Karpas-422 (cell line): ENCODE measurements at places on chromosomes 7 and 10. TPM values are rescaled to one million over a fixed set of nuclear protein-coding genes. Genes with fewer than 3 reads are reported as not detected.

The TUBB8 gene
- total RNA-seq: not detected in 2 replicates

The WNT8B gene
- total RNA-seq: not detected in 2 replicates

The HIF1AN gene
- total RNA-seq: 14.8 and 19.2 TPM in 2 replicates

The GRID2IP gene
- not detected in 2 replicates for total RNA-seq

The MMP21 gene
- total RNA-seq: not detected in 2 replicates
